CD4-positive, alpha-beta T cell treated with Interleukin-17A for 4 hours (primary cell): ENCODE measurements at places on chromosomes 5 and 9.

DNA sequence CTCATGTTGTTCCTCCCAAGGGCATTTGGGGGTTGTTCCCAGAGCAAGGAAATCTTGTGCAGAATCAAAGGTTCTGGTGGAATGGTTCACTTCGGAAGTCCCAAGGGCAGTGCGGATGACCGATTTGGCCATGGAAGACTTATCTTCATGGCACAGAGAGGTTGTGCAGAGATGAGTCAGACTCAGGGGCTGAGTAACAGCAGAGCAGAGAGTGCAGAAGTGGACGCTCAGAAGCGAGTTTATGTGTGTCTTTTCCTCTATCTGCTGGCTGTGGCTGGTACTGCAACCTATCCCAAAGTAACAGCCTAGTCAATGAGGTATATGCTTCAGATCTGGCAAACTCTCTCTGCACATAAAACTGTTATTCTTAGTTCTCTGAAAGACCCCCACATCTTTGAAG, 118.1 kb downstream of the DPYSL3 start:
- DNase-seq: no peak

- no peak for DNase-seq
Observed at GRCh38 chr9:129694243-129694646, 28.8 kb downstream of the PRRX2 start.

DNA sequence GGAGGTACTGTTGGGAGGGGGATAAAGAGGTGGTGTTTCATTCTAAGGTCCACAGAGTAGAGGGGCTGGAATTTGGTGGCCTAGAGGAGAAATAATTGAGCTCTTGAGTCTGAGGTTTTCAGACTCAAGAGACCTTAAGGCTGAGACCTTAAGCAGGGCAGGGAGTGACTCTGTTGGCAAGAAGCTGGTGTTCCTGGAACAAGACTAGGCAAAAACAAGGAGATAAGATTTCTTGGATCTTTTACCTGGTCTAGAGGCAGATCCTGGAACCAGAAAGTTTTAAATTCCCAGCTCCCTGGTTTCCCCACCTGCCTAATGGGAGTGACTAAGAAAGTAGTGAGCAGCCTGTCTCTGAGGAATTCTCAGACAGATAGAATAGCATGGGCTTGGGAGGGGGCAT, 4.1 kb upstream of the CCL21 start:
- no peak for DNase-seq

GRCh38 chr5:171363846-171364245, 23.8 kb upstream of the NPM1 start:
- no peak for DNase-seq

DNA sequence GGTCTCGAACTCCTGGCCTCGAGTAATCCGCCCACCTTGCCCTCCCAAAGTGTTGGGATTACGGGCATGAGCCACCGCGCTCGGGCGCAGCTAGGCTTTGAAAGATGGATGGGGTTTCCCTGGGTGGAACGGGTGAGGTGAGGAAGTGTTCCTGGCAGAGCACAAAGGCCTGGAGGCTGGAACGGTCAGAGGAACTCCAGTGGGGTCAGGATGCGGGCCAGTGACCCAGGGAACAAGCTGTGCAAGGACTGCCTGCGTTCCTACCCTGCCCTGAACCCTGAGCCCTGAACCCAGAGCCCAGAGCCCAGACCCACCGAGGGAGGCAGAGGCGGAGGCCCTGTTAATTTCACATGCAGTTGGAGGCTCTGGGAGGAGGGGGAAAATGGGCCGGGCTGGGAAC, 23.4 kb downstream of the NCS1 start:
- DNase-seq: no peak

GRCh38 chr5:145983446-145983845, 47.1 kb downstream of the SH3RF2 start:
- no peak for DNase-seq

DNA sequence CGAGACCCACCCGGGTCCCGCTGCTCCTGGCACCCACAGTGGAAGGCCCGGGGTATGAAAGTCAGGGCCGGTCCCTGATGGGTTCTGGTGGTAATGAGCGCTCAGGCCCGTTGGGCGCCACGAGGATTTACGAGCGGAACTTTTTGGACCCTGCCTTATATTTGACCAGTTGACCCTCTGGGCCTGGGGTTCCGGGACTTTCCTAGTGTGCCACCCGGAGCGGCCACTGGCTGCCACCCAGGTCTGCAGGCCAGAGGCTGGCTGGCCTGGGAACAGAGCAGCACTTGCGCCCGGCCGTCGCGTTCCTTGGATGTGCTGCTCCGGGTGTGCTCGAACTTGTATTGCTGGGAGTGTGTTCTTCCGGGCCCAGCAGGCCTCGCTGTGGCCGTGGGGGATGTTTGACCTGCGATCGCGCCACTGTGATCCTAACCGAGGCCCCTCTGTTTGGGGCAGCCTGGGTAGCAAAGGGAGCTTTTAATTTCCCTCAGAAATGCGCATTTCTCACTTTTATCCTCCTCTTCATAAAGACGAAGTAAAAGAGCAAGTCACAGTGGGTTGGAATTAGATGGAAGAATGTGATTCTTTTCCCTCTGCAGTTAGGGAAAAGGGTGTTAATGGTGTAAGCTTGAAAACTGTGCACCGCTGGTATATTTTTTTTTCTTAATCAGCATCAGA, 1.2 kb downstream of the F2RL1 start:
- no peak for DNase-seq

DNA sequence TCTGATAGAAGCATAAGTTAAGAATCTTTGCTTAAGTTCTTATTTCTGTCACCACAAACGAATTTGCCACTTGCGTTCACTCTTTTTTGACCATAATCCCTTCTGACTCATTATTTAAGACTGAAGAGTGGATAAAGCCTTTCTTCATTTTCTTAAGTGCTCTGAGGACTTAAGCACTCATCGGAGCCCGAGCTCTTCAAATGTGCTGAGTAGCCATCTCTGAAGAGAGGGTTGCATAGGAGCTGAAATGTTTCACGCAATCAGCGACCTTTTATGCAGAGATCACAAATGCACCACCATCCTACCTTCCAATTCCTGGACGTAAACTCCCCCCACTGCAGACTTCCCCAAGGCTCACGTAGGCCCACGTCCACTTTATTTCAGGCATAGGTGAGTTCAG, 699.2 kb downstream of the IRX1 start:
- no peak for DNase-seq

GRCh38 chr9:95725045-95725444, 150.4 kb upstream of the ERCC6L2 start:
- no peak for DNase-seq

- DNase-seq: no peak
Observed at GRCh38 chr5:126615286-126615685, 14.5 kb downstream of the PHAX start.

DNA sequence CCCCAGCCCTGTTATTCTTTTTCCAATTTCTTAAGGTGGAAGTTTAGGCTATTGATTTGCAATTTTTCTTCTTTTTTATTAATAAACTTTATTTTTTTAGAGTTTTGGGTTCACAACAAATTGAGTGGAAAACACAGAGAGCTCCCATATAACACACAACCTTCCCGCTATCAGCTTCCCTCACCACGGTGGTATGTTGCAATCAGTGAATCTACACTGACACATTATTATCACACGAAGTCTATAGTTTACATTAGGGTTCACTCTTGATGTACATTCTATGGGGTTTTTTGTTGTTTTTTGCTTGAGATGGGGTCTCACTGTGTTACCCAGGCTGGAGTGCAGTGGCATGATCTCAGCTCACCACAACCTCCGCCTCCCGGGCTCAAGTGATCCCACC, 4.8 kb upstream of the NFX1 start:
- no peak for DNase-seq

- DNase-seq: no peak
Observed at GRCh38 chr5:34045023-34045422, 2.0 kb upstream of the C1QTNF3 start.

DNA sequence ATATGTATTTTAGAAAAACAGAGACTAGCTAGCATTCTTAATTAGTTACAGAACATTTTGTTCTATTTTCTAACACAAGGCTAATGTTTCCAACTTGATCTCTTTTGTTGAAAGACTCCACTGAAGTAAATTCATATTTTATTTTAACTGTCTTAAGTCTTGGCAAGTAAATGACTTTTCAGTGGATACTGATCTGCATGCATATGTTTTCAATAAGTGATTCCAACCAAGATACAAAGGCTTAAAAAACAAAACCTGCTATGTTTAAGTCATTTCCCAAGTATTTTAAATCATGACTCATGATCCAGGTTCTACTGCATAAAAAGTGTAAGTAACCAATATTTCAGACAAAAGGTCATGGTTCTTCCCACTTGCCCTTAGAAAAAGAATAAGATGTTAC, 5.7 kb downstream of the CDO1 start:
- DNase-seq: no peak

DNA sequence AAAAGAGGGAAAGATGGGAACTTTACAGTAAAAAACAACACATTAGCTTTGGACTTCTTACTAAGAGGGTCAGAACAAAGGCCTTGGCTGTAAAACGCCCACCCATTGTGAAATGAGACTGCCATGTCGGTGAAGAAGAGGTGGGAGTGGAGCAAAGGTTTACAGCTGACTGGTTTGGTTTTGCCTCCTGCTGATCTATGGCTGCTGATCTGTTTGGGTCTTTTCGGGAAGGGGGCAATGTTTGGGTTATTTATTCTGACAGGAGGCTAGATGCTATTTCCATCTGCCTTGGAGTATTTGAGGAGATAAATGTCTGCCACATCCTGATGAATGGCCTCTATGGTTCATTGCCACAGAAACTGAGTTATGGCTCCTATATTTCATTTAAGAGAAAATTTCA, 408.7 kb downstream of the TLE4 start:
- DNase-seq: no peak

GRCh38 chr9:21549251-21549765, 67.2 kb upstream of the IFNE start:
- DNase-seq: no peak

DNA sequence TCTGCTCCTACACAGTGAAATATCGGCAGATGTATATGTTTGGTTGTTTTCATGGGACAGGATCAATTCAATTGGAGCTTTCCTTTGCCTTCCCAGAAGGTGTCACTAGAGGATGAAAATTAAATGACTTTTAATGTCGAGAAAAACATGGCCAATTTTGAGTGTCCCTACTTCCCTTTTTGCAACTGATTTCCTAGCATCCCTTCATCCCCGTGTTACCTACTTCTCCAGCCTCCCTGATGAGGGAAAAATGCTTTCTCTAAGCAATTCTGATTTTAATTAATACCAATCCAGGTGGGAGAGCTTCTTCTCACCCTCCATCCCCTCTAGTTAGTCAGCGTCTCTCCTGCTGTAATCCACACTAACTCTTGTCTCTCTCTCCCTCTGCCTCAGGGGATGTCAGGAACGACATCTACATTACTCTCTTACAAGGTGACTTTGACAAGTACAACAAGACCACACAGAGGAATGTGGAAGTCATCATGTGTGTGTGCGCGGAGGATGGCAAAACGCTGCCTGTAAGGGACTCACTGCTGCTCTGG, 64.9 kb downstream of the DOCK2 start:
- DNase-seq: no peak

DNA sequence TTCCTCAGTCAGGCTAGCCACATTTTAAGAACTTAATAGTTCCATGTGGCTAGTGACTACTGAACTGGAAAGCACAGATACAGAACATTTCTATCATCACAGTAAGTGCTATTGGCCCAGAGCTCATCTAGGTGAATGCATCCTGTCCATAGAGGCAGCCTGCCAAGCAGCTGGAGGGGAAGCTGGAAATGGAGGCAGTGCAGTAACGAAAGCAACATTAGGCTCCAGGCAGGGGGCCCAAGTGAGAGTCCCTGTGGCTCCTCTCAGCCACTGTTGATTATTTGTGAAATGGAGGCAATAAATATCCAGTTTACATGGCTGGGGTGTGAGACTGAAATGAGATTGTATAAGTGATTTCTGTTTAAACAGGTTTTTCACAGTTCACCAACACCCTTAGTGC, 227.2 kb upstream of the KLF9 start:
- no peak for DNase-seq

DNA sequence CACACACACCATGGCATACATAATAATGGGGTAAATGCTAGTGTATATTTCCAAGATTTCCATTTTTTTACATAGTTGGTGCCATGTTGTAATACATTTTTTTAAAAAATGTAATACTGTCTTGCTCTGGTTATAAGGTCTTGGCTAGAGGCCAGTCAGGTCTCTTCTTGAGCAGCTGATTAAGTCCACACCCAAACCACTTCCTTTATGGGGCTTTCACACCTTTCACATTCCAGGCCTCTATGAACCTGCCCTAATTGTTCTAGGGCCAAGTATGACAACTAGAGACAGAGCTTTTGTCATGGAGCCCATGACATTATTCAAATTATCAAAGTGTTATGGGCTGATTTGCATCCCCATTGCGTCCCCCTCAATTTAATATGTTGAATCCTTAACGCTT, 495.6 kb upstream of the CTNND2 start:
- no peak for DNase-seq

DNA sequence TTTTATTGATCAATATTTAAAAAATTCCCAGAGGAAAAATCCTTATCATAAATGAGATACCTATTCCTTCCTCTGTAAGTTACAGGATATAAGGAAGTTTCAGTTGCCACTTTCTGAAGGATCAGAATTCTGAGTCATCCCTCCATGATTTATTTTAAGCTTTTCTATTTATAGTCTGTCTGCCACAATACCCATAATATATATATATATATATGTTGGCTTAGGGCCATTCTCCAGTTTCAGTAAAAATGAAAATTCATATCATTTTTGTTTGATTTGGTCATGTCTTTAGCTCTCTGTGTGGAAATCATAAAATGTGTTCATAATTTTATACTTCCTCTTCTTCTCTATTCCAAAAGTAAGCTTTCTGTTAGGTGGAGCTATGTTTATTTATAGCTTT, 215.8 kb upstream of the CYLC2 start:
- no peak for DNase-seq

DNA sequence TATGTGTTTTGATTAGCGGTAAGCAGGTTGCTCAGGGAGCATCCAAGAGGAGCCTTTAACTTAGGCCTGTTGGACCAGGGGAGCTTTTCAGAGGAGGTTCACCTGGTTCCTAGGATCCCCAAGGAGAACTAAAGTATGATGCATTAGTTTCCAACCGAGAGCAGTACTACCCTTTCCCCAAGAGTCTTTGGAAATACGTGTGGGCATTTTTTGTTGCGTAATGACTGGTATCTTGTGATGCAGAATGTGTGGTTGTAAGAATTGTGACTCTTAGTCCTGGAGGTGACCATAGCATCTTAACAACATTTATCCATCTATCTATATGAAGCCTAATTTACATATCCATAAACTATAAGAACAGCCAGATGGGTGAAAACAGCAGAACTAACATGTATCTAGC, 11.0 kb downstream of the CFAP95 start:
- DNase-seq: no peak

DNA sequence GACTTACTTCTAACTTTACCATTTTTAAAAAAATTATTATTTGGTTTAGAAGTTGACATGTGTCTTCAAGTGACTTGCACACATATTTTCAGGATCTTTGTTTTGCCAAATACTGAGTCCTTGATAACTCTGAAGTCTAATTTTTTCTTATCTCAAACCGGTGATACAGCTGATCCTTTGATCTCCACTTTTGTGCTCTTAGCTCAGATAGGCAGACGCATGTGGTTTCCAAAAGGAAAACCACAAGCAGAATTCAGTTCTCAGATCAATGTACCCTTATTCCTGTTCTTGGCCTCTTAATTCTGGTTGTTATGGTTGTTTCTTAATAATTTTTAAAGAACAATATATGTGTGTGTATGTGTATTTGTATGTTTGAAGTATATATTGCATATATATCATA, 238.3 kb upstream of the EDIL3 start:
- DNase-seq: no peak
